ENCODE measurements at places on chromosomes 16 and 17. TPM values are rescaled to one million over a fixed set of nuclear protein-coding genes. Genes with fewer than 3 reads are reported as not detected.

LPO gene
- total RNA-seq = not detected

HOXB6 gene
- 10.3 TPM for total RNA-seq

MPG gene
- total RNA-seq = 118 TPM

SEPHS2 gene
- total RNA-seq = 25.0 TPM

C16orf92 gene
- not detected for total RNA-seq

TMEM92 gene
- total RNA-seq = not detected

SMIM36 gene
- total RNA-seq = not detected

CSH1 gene
- total RNA-seq = not detected

SBK1 gene
- 0.14 TPM for total RNA-seq

FLOT2 gene
- 38.5 TPM for total RNA-seq

SDK2 gene
- 0.71 TPM for total RNA-seq

WNT9B gene
- not detected for total RNA-seq

CA7 gene
- 1.9 TPM for total RNA-seq

KRT33A gene
- not detected for total RNA-seq

CCDC40 gene
- 5.3 TPM for total RNA-seq

KRTAP9-4 gene
- not detected for total RNA-seq

TMC6 gene
- total RNA-seq = 5.3 TPM

NOG gene
- 0.36 TPM for total RNA-seq

OSGIN1 gene
- total RNA-seq = 4.3 TPM

TUBB3 gene
- total RNA-seq = 35.0 TPM

MTMR4 gene
- 28.5 TPM for total RNA-seq

SLC47A2 gene
- not detected for total RNA-seq

HBM gene
- total RNA-seq = not detected

ESRP2 gene
- total RNA-seq = 0.16 TPM

CHRNE gene
- total RNA-seq = 0.55 TPM

HOXB3 gene
- total RNA-seq = 25.3 TPM

CLDN7 gene
- 2.6 TPM for total RNA-seq

TBC1D3G gene
- 1.4 TPM for total RNA-seq

SLC38A8 gene
- not detected for total RNA-seq
